ENCODE measurements at places on chromosomes 6 and 20.

- DNase-seq = peak; percentile 54
These were observed 14.6 kb upstream of the SYNJ2 start for GRCh38 chr6:157967020-157967419.

GRCh38 chr20:3472105-3472504 is 1.3 kb downstream of the ATRN start:
- no peak for DNase-seq

- DNase-seq = no peak
These were observed 228.9 kb downstream of the ALDH8A1 start for GRCh38 chr6:134721060-134721405.

- no peak for DNase-seq
These were observed 10.0 kb downstream of the TXNDC5 start for GRCh38 chr6:7900621-7901020.

GRCh38 chr20:49885558-49886332 is 29.6 kb downstream of the SPATA2 start:
- no peak for DNase-seq

DNA sequence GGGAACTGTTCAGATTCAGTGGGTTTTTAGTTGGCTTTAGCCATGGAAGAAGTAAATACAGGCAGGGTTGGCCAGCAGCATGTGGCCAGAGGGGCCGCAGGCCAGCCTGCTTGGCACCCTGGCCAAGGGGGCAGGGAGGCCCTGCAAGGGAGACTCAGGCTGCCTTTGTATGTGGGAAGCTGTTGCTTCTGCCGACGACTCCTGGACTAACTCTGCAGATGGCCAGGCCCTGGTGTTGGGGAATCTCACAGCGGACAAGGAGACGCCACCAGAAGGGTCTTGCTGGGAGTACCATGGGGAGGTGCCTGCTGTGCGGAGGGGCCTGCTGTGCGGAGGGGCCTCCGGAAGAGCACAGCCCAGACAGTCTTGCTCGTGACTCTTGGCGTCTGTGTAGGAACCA is 25.2 kb downstream of the PYGB start:
- no peak for DNase-seq

GRCh38 chr6:27422651-27423332 is 34.2 kb downstream of the ZNF391 start:
- no peak for DNase-seq
